ENCODE measurements at places on chromosomes 7 and 10. TPM values are rescaled to one million over a fixed set of nuclear protein-coding genes. Genes with fewer than 3 reads are reported as not detected.

HOXA10 gene
- total RNA-seq: not detected

ACTL6B gene
- not detected for total RNA-seq

CDHR1 gene
- total RNA-seq: not detected

FAM171A1 gene
- total RNA-seq: not detected

SMARCD3 gene
- total RNA-seq: 3.2 TPM

Data from Karpas-422 (cell line).